Right ventricle myocardium superior (tissue), 1 donor: ENCODE measurements at places on chromosomes 1 and 21.

DNA sequence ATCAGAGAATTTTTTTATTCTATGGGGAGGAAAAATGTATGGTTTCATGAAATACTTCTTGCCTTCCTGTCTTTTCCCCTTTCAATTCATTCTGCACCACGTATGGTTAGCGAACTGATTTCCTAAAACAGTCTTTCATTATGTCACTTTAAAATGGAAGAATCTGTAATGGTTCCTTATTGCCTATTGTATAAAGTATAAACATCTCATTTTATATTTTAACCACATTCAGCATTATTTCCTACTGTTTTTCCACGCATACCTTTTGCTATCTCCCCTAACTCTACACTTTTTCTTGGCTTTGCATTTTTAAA is 232.3 kb upstream of the B3GALT2 start:
- no peak for DNase-seq

- DNase-seq, result no peak
These were observed 57.2 kb upstream of the LRRN2 start for GRCh38 chr1:204742676-204743251.

- DNase-seq, result no peak
These were observed 405 bp upstream of the UHMK1 start for GRCh38 chr1:162497104-162497722.

DNA sequence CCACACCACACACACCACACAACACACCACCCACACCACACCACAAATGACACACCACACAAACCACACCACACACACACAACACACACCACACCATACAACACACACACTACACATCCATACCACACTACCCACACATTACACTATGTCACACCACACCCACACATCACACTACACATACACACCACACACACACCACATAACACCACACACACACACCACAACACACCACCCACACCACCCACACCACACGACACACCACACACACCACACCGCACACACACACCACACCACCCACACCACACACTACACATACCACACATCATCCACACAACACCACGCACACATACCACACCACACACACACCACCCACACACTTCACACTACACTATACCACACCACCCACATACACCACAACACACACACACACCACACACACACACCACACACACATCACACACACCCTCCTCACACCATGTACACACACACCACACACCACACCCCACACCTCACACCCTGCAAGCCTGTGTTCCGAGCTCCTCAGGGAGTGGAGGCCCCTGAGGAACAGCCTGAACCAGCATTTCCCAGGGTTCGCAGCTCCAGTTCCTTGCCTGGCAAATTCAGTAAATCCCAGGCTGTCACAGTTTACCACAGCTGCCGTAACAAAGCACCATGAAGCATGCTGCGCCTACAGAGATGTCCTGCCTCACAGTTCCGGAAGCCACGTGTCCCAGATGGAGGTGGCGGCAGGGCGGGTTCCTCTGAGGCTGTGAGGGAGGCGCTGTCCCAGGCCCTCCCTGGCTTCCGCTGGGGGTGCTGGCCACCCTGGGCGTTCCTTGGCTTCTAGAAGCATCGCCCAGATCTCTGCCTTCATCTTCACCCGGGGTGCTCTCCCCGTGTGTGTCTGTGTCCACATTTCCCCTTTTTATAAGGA is 69.8 kb upstream of the ATP5PO start:
- DNase-seq, result no peak
